ENCODE measurements at places on chromosomes 16 and 17. TPM values are rescaled to one million over a fixed set of nuclear protein-coding genes. Genes with fewer than 3 reads are reported as not detected.

SGCA gene
- total RNA-seq = 245 TPM

USB1 gene
- total RNA-seq = 10.1 TPM

TBC1D3K gene
- total RNA-seq = not detected

CSH1 gene
- not detected for total RNA-seq

MRC2 gene
- 4.6 TPM for total RNA-seq

KLHL11 gene
- 2.4 TPM for total RNA-seq

RTN4RL1 gene
- 1.6 TPM for total RNA-seq
